Activated naive CD4-positive, alpha-beta T cell (primary cell): ENCODE measurements at places on chromosomes 6 and 20.

- DNase-seq: no peak
Measured at GRCh38 chr6:164507206-164507940, 802.0 kb downstream of the C6orf118 start.

- no peak for DNase-seq
Measured at GRCh38 chr6:157406661-157407060, 25.7 kb downstream of the ZDHHC14 start.

- no peak for DNase-seq
Measured at GRCh38 chr6:150228072-150228733, 85.4 kb downstream of the PPP1R14C start.

DNA sequence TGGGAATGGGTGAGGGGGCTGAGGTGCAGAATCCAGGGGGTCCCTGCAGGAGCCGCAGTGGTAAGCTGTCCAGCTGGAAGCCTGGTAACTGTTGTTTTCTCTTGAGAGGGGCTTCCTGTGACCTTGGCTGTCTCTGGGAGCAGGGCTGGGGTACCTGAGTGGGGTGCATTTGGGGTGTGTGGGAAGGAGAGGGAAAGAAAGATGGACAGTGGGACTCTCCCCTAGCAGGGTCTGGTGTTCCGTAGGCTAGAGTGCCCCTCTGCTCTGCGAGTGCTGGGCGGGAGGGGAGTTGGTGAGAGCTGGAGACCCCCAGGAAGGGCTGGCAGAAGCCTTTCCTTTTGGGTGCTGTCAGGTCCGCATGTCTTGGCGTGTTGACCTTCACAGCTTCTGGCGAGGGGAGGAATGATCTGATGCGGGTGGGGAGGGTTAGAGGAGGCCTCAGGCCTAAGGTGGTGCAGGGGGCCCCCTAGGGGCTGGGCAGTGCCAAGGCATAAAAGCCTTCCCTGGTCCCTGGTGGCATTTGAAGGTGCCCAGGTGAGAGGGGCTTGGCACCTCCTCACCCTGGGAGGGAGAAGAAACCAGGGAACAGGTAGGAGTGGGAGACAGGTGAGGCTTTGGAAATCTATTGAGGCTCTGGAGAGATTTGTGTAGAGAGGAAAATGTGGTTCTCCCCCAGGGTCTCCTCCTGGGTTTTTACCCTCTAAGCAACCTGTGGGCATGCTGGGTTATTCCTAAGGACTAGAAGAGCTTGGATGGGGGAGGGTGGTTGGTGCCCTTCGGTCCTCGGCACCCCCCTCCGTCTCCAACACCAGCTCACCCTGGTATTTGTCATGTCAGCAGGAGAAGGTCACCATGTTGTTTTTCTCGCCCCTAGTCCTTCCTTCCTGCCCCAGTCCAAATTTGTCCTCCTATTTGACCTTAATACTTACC lies 3.3 kb downstream of the VEGFA start:
- DNase-seq: no peak

DNA sequence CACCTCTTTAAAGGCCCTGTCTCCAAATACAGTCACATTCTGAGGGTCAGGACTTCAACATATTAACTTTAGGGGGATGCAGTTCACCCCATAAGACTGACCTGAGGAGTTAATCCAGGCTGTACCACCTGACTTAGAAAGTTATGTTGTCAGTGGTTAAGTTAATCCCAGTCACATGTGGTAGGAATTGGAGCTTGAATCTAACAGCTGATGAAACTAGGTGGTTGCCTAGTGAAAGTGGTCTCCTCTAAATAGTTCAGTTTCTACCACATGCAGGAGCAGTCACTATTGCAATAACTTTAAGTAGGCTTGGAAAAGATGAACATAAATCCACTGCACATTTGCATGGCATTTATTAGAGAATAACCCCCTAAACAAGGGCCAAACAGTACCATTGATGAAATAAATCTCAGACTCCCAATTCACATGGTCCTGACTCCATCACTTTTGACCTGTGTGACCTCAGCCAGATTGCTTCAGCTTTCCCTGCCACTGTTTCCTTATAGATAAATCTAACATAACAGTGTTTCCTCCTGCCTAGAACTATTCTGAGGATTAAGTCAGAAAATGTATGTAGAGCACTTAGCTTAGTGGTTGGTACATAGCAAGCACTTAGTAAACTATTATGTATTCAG lies 20.1 kb downstream of the SAMD5 start:
- no peak for DNase-seq

- no peak for DNase-seq
Measured at GRCh38 chr6:98967616-98968015, 19.9 kb upstream of the FBXL4 start.

- DNase-seq: no peak
Measured at GRCh38 chr6:88840796-88841539, 122.5 kb downstream of the RNGTT start.

- DNase-seq: no peak
Measured at GRCh38 chr6:32692019-32692418, 25.6 kb upstream of the HLA-DQB1 start.

DNA sequence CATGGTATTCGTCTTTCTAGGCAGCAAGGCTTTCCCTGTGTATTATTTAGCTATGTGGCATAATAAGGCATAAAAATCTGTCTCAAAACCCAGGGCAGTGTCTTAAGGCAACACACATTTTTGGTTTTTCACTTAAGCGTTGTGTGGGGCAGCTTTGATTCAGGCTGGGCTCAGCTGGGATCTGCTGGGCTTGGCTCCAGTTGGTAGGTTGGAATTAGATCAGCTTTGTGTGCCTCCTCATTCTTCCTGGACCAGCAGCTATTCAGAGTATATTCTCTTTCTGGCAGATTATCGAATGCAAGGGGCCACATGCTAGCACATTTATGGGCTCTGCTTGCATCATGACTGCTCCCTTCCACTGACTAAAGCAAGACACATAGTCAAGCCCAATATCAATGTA lies 487.9 kb downstream of the RFPL4B start:
- no peak for DNase-seq

- DNase-seq: no peak
Measured at GRCh38 chr6:141963543-141964295, 169.0 kb upstream of the GJE1 start.

GRCh38 chr6:36837022-36837339 lies 2.3 kb downstream of the CPNE5 start:
- DNase-seq: no peak

- DNase-seq: no peak
Measured at GRCh38 chr20:1423625-1424106, 30.8 kb upstream of the FKBP1A start.

GRCh38 chr6:23307516-23307915 lies 738.1 kb downstream of the HDGFL1 start:
- no peak for DNase-seq

DNA sequence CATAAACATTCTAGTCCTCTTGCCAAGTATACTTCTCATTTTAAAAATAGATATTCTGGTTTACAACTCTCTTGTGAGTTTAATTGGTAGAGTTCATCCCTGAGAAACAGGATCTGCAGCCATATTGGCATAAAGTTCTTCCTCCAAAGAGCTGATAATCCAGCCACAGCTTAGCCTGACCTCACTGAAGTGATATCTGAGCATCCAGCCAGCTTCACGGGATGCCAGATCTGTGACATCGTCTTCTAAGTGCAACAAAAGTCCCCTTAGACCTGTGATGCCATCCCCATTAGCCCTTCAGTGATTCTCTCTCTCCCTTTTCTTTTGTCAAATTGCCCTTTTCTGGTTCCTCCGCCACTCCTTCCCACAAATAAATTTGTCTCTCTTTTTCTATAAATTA lies 180.6 kb upstream of the STXBP5 start:
- no peak for DNase-seq

DNA sequence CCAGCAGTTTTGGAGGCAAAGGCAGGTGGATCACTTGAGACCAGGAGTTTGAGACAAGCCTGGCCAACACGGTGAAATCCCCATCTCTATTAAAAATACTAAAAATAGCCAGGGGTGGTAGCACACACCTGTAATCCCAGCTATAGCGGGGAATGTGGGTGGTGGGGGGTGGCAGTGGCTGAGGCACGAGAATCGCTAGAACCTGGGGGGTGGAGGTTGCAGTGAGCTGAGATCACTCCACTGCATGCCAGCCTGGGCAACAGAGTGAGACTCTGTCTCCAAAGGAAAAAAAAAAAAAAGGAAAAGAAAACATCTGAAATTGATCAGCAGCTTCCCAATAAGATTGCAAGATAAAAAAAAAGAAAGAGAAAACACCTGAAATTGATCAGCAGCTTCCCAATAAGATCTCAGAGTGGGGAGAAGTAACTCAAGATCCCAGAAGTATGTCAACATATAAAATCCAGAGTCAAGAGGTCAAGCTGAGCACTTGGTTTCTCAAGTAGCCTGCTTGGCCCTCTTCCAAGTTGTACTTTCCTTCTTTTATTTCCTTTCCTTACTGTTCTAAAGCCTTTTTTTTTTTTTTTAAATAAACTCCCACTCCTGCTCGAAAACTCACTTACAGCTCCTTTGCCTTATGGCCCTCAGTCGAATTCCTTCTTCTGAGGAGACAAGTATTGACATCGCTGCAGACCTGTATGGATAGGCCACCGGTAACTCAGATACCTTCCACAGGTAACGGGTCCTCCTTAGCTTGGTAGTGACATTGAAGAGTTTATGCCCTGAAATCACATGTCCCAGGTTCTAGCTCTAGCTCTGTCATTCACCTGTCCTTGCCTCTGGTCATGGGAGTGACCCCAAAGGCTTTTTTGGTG lies 368.5 kb upstream of the SYNCRIP start:
- DNase-seq: no peak
